ENCODE measurements at places on chromosomes 16 and 17.

GRCh38 chr16:51407199-51407598 lies 256.1 kb upstream of the SALL1 start:
- no peak for DNase-seq

GRCh38 chr16:64375391-64375980 lies 746.4 kb downstream of the CDH11 start:
- DNase-seq, result no peak

DNA sequence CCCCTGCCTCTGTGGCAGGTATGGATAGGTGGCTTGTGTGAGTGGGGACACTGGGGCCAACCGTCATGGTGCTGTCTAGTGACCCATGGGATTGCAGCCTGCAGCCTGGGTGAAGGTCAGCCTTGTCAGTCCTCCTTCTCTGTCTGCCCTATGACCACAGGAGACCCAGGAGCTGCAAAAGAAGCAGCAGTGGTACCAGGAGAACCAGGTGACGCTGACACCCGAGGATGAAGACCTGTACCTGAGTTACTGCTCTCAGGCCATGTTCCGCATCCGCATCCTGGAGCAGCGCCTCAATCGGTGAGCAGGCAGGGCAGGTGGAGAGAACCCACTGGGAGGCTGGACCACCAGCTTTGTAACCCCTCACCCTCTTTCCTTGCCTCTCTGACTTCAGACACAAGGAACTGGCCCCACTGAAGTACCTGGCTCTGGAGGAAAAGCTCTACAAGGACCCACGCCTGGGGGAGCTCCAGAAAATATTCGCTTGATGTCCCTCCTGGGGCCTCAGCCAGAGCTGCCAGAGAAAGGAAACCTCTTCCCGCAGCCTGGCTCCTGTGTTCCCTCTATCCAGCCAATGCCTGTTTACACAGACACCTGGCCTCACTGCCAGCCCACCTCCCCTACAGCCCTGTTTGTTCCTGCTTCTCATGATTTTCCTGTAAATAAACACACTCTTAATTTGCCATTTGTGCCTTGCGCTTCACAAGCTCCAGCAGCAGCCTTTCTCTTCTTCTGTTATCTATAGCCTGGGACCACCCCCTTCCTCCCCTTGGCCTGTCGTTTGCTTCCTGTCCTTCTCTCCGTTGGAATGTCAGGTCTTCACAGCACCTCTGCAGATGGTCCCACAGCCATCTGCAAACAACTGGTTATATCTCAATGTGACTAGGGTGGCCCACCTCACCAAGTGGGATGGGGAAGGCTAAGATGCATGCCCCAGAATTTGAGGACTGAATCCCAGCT lies 4.5 kb upstream of the KATNB1 start:
- DNase-seq, result no peak

- DNase-seq, result no peak
These were observed 522 bp upstream of the VEZF1 start for GRCh38 chr17:57988301-57989250.

DNA sequence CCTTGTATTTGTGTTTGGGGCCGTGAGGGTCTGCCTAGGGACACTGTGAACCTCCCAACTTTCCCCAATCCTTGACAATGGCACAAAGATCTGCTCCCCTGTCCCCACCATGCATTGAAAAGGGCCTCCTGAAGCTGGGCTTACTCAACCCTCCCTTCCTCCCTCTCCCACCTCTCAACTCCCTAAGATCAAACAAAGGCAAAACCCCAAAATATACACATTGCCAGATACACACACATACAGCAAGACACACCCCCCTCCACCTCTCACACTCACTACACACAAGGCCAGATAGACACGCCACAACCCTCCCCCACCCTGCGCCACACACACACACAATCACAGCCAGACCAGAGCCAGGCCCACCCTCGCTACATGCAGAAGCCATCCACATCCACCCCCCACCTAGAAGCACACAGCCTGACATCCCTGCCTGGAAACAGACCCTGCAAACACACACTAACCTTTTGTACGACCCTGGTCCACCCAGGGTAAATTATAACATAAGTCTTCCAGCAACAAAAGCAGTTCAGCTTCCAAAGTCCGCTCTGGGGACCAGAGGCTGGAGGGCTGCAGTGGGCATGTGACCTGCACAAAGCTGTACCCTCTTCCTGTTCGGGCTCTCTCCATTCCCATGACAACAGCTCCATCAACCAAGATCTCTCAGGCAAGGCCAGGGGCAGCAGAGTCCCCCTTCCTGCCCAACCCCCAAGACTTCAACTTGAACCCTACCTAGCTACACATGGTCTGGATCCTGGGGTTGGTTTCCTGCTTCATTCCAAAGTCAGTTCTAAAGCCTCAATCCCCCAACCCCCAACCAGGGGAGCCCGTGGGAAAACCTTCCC lies 1.9 kb downstream of the PCGF2 start:
- no peak for DNase-seq

DNA sequence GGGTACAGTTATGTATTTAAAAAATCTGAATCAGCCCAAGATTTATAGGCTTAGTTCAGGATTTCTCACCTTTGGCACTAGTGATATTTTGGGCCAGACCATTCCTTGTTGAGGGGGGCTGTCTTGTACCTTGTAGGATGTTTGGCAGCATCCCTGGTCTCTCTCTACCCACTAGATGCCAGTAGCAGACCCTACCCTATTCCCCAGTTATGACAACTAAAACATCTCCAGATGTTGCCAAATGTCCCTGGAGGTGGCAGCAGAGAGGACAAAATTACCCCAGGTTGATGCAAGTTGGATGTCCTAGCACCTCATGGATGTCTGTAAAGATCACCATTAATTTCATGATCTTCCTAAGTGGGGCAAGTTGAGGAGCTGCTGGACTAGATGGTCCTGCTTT lies 45.8 kb downstream of the SYT17 start:
- DNase-seq, result no peak

GRCh38 chr16:65284626-65285025 lies 162.8 kb upstream of the CDH11 start:
- no peak for DNase-seq

DNA sequence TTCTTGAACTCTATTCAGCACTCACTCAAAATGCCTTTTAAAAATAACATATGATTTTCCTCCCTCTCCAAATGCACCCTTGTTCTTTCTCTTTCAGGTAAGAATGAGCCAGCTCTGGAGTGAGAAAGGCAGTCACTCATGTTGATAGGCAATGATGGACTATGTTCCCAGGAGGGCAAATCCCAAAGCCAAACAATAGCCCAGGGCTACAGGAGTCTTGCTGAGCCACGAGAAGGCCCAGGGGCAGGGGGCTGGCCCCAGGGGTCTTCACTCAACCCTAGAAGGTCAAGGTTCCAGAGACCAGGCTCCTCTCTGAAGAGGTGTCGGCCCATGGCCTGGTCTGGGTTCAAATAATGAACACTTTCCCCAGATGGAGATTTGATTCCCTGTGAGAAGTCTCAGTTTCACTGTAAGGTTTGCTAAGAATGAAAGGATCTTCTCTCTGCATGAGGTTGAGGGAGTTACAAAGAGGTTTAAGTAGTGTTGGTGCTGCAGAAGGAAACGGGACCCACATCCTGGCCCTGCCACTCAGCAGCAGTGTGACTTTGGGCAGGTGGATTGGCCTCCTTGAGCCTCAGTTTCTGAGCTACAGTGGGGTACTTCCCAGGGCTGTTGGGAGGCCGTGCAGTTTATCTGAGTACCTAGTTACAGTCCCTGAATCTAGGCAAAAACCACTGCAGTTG lies 49.0 kb downstream of the RTN4RL1 start:
- no peak for DNase-seq

DNA sequence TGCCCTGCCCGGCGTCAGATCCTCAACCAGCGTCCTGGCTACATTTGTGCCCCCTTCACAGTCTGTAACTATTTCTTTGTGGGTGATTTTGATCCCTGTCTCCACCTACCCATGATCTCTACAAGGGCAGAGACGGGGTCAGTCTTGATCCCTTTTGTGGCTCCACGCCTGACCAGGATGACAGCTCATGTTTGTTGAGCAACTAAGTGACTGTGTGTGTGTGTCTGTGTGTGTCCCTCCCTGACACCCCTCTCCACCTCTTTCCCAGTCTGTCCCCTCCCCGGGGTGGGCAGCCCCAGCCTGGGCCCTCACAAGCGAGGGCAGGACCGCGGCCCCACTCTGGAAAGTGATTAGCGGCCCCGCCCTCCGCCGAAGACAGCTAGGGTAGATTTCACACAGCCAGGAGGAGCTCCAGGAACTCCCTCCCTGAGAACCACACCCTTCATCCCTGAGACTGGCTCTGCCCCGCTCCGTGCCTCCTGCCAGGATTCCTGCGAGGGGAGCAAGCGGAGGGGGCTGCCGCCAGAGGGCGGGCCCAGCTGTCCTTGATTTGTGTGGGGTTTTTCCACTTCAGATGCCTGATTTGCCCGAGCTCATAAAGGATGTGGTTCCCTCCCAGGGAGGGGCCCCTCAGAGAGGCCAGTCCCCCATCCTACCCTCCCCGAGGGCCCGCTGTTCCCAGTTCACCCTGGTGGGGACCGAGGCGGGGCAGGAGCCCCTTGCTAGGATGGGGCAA lies 5.3 kb upstream of the HS3ST6 start:
- no peak for DNase-seq

DNA sequence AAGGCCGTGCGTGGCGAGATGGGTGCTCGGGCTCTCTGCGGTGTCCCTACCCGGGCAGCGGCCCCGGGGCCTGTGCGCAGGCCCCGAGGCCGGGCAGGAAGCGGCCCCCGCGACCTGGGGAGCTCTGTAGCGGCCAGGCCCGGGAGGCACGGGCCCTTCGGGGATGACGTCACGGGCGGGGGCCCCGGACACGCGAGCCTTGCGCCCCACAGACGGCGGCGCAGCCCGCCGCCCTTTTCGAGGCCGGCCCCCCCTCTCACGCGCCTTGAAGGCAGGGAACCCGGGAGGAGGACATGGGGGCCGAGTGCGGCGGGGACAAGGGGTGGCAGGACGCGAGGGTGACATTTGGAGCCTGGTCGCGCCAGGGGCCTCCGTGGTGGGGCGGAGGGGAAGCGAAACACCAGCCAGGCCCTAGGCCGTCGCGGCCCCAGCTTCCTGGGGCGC lies 1.1 kb downstream of the RAI1 start:
- DNase-seq, result peak; percentile 20

DNA sequence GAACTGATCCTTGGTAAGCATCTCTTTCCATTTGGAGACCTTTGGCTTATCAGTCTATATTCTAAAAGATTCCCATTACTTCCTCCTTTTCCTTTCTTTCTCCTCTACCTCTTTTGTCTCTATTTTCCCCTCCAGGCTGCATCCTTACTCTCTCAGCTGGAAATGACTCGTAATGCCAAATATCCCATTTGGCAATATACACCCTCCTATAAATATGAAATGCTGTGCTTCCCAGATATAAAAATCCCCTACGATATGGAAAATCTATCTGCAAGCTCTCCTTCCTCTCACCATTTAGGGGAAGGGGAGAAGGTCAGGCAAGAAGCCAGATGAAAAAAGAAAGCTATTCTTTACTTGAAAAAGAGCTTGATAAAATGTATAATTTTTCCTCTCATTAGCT lies 39.9 kb downstream of the XPO6 start:
- DNase-seq, result no peak

DNA sequence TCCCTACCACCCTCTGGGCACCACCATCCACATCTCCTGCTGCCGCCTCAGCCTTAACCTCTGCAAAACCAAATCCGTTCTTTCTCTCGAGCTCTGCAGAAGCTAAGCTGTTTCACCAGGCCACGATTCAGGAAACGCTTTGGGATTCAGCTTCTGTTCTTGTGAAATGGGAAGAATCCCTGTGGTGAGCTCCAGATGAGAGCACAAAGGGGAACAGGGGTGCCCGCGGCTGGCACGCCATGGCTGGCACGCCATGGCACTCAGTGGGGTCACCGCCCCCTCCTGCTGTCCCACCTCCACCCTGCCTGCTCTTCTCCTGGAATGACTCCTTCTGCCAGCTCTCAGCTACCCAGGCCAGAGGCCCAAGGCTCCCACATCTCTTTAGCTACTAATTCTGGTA lies 5.7 kb downstream of the QPRT start:
- no peak for DNase-seq

- no peak for DNase-seq
These were observed 47.1 kb downstream of the ABAT start for GRCh38 chr16:8721336-8722024.

GRCh38 chr16:57316390-57317017 lies 32.0 kb upstream of the PLLP start:
- no peak for DNase-seq

DNA sequence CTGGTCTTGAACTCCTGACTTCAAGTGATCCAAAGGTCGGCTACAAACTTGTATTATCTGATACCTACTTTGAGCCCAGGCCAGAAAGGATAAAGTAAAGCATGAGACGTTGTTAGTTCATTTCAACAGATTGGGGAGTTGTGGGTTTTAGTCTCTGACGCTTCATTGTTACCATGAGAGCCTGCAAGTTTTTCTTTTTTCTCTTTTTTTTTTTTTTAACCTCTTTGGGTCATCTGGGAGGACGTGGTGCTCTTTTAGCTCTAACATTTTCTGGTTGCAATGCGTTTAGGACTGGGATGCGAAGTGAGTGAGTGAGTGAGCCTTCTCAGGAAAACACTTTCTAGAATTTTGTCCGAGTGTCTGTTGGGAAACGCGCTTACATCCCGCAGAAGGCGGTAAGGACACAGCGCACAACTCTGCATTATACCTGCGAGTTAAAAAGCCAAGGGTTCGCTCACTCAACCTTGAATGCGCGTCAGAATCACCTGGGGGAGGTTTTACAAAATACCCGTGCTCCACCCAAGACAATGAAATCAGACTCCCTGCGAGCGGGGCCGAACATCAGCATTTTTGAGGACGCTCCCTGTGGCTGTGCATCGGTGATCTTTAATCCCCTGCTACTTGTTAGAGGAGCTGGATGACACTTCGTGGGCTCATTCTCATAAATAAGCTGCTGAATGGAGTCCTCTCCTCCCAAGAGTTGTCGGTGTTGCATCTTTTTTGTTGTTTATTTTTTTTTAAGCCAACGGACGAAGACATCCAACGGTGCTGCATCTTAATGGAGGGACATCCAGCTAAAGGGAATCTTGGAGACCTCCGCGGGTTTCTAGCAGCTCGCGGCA lies 629 bp upstream of the RNF135 start:
- no peak for DNase-seq

All from activated effector memory CD4-positive, alpha-beta T cell treated with Interleukin-2 at 50 U/mL for 16 hours (primary cell).